ENCODE measurements at places on chromosomes 13 and 19. TPM values are rescaled to one million over a fixed set of nuclear protein-coding genes. Genes with fewer than 3 reads are reported as not detected.

Gene RFXANK
- 69.2 TPM for total RNA-seq

DNA sequence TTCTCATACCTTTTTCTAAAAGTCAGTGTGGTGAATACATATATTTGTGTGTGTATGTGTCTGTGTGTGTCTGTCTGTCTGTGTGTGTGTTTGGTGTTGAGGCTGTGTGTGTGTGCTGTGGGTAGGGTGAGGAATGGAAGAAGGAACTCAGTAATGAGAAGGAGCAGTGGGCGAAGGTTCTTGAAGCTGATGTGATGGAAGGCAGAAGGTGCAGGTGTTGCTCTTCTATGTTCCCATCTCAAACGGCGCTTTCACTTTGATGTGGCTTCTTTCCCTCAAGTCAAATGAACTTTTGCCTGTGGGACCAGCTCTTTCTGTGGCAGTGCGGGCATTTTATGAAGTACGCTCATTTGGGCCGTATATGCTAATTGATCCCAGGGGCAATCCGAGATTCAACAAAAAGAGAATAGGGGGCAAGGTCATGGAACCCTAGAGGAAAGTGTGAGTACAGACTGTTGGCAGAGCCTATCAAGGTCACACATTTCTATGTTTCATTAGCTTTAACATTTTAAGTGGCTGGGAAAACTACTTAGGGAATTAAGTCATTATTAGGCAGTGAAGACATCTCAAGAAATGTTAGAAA is 15.2 kb downstream of the BIVM start:
- no peak overlapping the region for H3K4me3 ChIP-seq
- peaks cover 11% of the 10 kb centered on the region for H3K4me1 ChIP-seq
- no peaks in the 10 kb centered on the region for H3K27me3 ChIP-seq
- peaks cover 6% of the 10 kb centered on the region for H3K36me3 ChIP-seq

GRCh38 chr13:47408546-47409319 is 511.9 kb upstream of the HTR2A start:
- no peak overlapping the region for H3K4me3 ChIP-seq
- H3K4me1 ChIP-seq: no peaks in the 10 kb centered on the region
- no peaks in the 10 kb centered on the region for H3K36me3 ChIP-seq
- no peaks in the 10 kb centered on the region for H3K27me3 ChIP-seq
- DNase-seq: no peak

- H3K36me3 ChIP-seq: no peaks in the 10 kb centered on the region
- no peaks in the 10 kb centered on the region for H3K27me3 ChIP-seq
- no peaks in the 10 kb centered on the region for H3K4me1 ChIP-seq
- H3K27ac ChIP-seq: no peak overlapping the region
These were observed 864.1 kb downstream of the DIAPH3 start for GRCh38 chr13:59299584-59299983.

GRCh38 chr19:15213715-15214381 is 13.1 kb upstream of the NOTCH3 start:
- H3K27me3 ChIP-seq: no peaks in the 10 kb centered on the region
- H3K36me3 ChIP-seq: no peaks in the 10 kb centered on the region
- peaks cover 5% of the 10 kb centered on the region for H3K4me1 ChIP-seq
- no peak for DNase-seq

DNA sequence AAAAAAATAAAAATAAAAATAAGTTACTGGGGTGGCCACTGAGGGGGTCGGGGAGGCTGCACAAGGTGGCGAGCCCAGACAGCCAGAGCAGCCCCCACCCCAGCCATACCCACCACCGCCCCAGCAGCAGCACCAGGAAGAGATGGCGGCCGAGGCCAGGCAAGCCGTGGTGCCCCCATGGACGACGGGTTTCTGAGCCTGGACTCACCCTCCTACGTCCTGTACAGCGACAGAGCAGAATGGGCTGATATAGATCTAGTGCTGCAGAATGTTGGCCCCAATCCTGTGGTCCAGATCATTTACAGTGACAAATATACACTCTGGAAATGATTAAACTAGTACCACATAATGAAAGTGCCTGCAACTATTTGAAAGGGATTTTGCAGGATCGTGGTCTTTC is 71.6 kb upstream of the ZDHHC20 start:
- H3K4me3 ChIP-seq: no peak overlapping the region
- peaks cover 16% of the 10 kb centered on the region for H3K4me1 ChIP-seq
- no peaks in the 10 kb centered on the region for H3K27me3 ChIP-seq
- peaks cover 12% of the 10 kb centered on the region for H3K36me3 ChIP-seq
- DNase-seq: no peak

GRCh38 chr19:56934438-56935090 is 94.0 kb upstream of the PEG3 start:
- H3K36me3 ChIP-seq: no peaks in the 10 kb centered on the region
- DNase-seq: no peak
- H3K27me3 ChIP-seq: no peaks in the 10 kb centered on the region

DNA sequence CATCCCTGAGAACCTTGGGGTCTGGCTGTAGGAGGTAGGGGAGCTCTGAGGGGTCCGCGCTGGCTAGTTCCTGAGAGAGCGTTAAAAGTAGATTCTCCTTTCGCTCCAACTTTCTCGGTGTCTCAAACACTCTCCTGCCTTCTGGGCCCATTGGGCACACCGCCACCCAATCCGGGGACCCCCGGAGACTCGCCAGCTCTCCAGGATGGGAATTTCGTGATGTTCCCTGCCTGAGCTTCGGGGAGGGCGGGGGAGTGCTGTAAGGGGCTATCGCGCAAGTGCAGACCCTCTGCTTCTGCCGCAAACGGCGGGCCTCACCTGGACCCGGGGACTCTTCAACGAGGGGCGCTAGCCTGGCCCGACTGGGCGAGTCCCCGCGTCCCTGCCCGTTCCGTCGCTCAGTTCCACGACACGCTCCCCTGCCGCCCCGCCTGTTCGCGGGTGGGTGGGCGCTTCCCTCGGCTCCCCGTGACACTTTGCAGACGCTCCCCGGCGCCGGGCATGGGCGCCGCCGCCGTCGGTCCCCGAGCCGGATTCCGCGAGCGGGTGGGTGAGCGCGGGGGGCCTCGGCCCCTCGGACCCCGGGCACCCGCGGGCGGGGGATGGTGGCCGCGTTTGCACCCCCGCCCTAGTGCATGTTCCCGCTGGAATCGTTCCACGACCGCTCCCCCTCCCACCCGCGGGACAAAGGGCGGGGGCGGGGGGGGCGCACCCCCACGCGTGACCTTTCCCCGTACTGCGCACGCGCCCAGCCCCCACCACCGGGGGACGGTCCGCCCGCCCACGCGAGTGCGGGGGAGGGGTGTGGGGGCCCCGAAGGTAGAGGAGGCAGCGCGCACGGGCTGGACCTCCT is at the start of gene CCDC106:
CCDC106 (plus strand) TSS at position 481 of the 853 bp plus-strand sequence. CDS start 835 bp downstream, outside the sequence.
- no peaks in the 10 kb centered on the region for H3K36me3 ChIP-seq
- H3K4me3 ChIP-seq: peak within 1 kb of the TSS; percentile 85
- H3K27me3 ChIP-seq: no peaks in the 10 kb centered on the region
- peaks cover 25% of the 10 kb centered on the region for H3K4me1 ChIP-seq
- peak within 1 kb of the TSS; percentile 77 for H3K27ac ChIP-seq

DNA sequence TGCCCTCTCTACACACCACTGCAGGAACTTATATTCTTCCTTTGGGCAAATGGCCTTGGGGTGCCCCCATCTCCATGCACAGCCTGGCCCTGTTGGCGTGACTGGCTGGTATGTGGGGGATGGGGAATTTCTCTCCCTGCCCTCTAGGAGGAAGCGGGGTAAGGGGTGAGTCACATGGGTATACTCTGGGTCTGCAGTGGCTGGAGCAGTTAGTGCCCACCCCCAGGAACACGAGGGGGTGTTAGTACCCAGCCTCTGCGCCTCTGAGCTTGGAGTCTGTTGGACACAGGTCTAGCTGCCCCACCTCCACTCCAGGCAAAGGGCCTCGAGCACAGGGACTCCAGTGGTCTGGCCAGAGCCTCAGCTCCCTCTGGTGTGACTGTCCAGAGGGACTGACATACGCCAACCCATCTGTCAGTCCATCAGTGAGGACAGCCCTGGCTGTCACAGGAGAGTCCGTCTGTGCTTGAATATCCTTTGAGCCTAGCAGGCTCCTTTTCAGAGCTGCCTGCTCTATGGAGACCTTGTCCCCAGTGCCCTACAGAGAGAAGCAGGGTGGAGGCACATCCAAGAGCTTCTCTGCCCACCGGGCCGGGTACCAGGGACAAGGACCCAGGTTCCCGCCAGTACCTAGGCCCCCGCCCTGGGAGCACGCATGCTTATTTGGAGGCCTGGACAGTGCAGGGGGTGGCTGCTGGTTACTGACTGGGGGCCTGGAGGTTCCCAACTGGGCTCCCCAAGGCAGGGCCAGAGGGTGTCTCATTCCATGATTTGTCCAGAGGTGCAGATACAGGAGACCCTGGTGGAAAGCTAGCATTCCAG is 66.6 kb downstream of the CHST8 start:
- H3K27ac ChIP-seq: no peak overlapping the region
- H3K27me3 ChIP-seq: peaks cover 64% of the 10 kb centered on the region
- no peak overlapping the region for H3K4me3 ChIP-seq
- DNase-seq: no peak
- H3K36me3 ChIP-seq: no peaks in the 10 kb centered on the region

Gene STARD13
- total RNA-seq: not detected

GRCh38 chr19:35116072-35116801 is 614 bp downstream of the FXYD3 start:
- no peak overlapping the region for H3K27ac ChIP-seq
- peaks cover 11% of the 10 kb centered on the region for H3K4me1 ChIP-seq
- no peak overlapping the region for H3K4me3 ChIP-seq
- H3K36me3 ChIP-seq: no peaks in the 10 kb centered on the region

DNA sequence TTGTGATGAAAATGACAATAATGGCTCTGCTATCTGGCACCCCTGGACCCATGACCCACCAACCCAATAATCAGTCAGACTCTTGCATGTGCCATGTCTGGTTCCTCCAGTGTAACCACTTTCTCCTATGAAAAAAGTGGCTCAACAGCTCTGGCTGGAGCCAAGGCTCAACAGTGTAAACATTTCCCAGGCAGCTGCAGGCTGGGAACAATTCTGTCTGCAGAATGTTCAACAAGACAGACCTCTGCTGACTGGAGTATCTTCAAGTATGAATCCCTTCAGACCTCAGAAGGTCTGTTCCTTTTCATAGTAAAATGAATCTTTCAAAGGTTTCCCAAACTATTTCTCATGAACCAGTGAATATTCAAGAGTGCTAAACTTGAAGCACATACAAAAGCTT is 410.1 kb upstream of the HTR2A start:
- no peaks in the 10 kb centered on the region for H3K36me3 ChIP-seq
- no peak overlapping the region for H3K4me3 ChIP-seq
- DNase-seq: no peak

Gene MRPL34
- total RNA-seq: 47.1 TPM

Gene CDX2
- total RNA-seq: not detected

Data from T-helper 17 cell (primary cell).